Tibial artery (tissue), 4 donors: ENCODE measurements at places on chromosomes 5 and 9.

DNA sequence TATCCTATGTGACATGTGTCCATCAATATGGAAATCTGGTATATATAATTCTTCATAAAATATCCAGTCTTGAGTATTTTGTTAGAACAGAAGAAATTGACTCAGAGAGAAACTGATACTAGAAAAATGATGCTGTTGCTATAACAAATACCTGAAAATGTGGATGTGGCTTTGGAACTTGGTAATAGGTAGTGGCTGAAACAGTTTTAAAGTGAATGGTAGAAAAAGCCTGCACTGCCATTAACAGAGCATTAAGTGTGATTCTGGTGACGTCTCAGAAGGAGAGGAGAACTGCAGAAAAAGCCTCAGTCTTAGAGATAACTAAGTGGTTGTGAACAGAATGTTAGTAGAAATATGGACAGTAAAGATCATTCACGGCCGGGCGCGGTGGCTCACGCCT is 634.9 kb upstream of the ZNF608 start:
- H3K36me3 ChIP-seq: no peaks in the 10 kb centered on the region
- DNase-seq: no peak

GRCh38 chr9:92001244-92001643 is 51.2 kb upstream of the ROR2 start:
- DNase-seq: no peak
- H3K27me3 ChIP-seq: no peaks in the 10 kb centered on the region
- no peak overlapping the region for H3K4me3 ChIP-seq
- no peaks in the 10 kb centered on the region for H3K4me1 ChIP-seq
- no peaks in the 10 kb centered on the region for H3K36me3 ChIP-seq

DNA sequence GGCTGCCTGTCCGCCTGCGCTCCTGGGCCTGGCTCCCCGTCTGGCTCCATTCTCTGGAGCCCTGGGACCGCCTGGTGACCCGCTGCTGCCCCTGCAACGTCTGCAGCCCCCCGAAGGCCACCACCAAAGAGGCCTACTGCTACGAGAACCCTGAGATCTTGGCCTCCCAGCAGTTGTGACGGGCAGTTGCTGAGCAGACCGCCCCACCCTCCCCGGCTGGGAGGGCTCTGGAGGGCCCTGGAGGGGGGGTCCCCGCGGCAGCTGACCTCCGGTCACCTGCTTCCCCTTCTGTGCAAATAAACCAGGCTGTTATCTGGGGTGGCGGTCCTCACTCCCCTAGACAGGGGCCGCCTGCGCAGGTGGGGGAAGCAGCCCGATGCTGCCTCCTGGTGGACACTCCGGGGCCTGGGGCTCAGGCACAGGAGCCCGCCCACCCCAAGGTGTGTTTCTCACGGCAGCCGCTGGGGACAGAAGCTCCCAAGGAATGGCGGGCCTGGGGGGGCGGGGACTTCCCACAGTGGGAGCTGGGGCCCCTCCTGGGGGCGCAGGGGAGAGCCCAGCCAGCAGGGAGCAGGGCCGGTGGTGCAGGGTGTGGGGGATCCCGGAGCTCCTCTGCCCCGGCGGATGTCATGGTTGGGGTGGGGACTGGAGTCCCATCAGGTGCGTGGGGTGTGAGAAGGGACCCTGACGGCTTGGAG is 4.7 kb upstream of the TUBB4B start:
- H3K27ac ChIP-seq: no peak overlapping the region
- H3K4me3 ChIP-seq: no peak overlapping the region
- H3K36me3 ChIP-seq: no peaks in the 10 kb centered on the region
- H3K27me3 ChIP-seq: peaks cover 49% of the 10 kb centered on the region
- peak; percentile 73 for DNase-seq

GRCh38 chr5:140420665-140421361 is 19.2 kb downstream of the ANKHD1 start:
- DNase-seq: no peak
- no peak overlapping the region for H3K27ac ChIP-seq
- no peaks in the 10 kb centered on the region for H3K36me3 ChIP-seq

DNA sequence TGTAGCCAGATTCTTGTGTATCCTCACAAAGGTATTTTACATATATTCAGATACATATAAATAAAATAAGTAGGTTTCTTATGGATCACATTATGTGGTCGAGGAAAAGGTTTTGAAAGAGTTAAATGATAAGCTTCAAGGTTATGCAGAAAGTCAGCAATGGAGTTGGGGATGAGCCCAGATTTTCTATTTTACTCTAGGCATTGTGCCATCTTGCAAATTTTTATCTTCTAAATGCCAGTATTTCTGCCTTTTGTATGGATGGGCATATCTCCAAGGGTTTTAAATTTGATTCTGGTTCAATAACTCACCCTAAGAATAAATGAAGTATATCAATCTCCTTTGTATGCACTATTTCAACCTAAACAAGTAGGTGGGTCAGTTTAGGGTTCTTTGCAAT is 410.7 kb downstream of the DMRTA1 start:
- H3K27me3 ChIP-seq: no peaks in the 10 kb centered on the region
- no peaks in the 10 kb centered on the region for H3K36me3 ChIP-seq
- no peak overlapping the region for H3K27ac ChIP-seq
- no peak for DNase-seq
- no peak overlapping the region for H3K4me3 ChIP-seq
- no peaks in the 10 kb centered on the region for H3K4me1 ChIP-seq

- no peak overlapping the region for H3K27ac ChIP-seq
- H3K36me3 ChIP-seq: peaks cover 20% of the 10 kb centered on the region
- no peaks in the 10 kb centered on the region for H3K27me3 ChIP-seq
- no peak overlapping the region for H3K4me3 ChIP-seq
- no peak for DNase-seq
- H3K4me1 ChIP-seq: no peaks in the 10 kb centered on the region
Observed at GRCh38 chr9:112839331-112839730, 51.3 kb downstream of the SLC46A2 start.

DNA sequence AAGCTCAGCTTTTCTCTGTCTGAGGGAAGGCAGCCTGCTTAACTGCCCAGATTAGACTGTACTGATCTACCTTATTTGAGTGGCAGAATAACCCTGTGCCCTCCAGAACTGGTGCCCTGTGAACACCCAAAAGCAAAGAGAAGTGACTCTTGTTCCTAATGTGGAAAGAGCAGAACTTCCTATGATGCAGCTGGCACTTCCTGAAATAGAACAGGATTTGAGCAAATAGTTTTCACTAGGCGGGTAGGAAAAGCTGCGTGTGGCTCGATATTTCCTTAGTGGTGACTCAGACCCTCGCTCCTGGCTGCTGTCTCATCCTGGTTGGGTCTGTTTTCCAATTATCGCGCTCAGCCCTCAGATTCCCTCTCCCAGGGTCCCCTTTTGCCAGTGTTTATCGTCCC is 89.9 kb downstream of the SH3TC2 start:
- no peaks in the 10 kb centered on the region for H3K36me3 ChIP-seq
- no peaks in the 10 kb centered on the region for H3K27me3 ChIP-seq
- DNase-seq: peak; percentile 83
- H3K4me1 ChIP-seq: no peaks in the 10 kb centered on the region

DNA sequence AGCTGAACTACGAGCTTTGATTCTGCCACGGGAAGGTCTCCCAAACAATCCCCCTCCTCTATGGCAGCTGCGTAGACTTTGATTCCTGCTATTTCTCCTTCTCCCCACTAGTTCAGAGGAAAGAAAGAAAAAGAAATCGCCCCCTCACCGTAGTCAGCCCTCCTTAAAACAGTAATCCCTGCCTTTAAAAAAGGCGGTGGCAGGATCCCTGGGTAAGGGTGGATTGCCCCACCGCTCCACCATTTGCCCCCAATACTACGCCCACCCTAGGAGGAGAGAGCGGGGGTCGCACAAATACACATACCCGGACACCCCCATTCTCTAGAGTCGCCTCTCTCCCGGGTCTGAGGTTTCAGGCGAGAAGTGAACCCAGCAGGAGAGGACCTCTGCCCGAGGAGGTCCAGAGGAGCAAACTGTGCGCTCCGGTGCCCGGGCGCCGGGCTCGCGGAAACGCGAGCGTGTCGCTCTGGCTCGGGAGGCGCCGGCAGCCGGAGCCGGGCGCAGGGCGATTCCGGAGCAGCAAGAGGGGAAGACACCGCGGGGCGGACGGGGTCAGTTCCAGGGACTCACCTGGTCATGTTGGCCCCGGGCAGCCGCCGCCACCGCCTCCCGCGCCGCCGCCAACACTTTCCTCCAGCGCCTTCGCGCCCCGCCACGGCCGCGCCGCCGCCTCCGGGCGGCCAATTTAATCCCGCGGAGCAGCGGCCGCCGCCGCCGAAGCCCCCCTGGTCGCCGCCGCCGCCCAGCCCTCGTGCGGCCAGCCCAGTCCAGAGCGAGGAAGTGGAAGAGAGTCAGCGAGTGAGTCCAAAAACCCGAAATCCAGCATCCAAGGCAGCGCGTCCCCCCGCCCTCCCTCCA is 1057.7 kb upstream of the DMAC1 start:
- DNase-seq: peak; percentile 67
- peaks cover 28% of the 10 kb centered on the region for H3K4me1 ChIP-seq
- no peaks in the 10 kb centered on the region for H3K27me3 ChIP-seq
- peak overlapping the region; percentile 70 for H3K4me3 ChIP-seq
- H3K27ac ChIP-seq: peak overlapping the region; percentile 41
- H3K36me3 ChIP-seq: no peaks in the 10 kb centered on the region

DNA sequence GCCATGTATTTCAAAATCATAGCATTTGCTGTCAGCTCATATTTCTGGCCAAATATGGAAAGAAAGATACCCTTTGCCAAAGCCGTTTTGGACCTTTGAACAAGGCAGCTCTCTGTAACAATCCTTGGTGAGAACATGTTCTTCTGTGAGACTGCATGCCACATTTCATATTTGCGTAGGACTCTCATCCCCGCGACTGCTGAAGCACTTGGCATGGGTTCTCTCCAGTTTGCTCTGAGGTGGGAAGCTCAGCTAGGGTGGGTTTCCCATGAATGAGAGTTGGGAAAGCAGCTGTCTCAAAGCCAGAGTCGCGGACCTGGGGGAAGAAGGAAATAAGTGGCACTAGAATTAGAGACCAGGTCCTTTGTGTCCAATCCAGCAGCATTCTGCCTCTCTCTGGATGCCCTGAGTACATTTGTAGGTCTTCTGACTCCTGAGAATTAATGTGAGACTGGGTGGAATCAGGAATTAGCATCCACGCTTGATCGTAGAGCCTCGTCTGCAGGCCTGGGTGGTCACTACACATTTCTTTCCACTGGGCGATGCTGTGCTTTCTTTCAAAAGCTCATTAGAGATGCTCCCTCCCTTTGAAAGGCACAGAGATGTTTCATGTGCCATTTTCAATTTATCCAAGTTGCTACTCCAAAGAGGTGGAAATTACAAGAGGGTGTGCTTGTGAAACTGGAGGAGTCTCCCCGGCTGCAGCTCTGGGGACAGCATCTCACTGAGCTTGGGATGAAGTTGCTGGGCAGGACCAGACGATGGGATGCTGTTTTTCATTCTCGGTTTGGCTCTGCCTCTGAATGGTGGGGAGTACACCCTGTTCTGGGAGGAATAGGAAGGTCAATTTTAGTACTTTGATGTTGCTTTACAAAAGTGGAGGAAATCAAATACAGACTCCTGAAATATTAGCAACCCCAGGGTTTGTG is 197.2 kb downstream of the GADD45G start:
- no peaks in the 10 kb centered on the region for H3K36me3 ChIP-seq
- peak overlapping the region; percentile 69 for H3K27ac ChIP-seq
- DNase-seq: peak; percentile 68

DNA sequence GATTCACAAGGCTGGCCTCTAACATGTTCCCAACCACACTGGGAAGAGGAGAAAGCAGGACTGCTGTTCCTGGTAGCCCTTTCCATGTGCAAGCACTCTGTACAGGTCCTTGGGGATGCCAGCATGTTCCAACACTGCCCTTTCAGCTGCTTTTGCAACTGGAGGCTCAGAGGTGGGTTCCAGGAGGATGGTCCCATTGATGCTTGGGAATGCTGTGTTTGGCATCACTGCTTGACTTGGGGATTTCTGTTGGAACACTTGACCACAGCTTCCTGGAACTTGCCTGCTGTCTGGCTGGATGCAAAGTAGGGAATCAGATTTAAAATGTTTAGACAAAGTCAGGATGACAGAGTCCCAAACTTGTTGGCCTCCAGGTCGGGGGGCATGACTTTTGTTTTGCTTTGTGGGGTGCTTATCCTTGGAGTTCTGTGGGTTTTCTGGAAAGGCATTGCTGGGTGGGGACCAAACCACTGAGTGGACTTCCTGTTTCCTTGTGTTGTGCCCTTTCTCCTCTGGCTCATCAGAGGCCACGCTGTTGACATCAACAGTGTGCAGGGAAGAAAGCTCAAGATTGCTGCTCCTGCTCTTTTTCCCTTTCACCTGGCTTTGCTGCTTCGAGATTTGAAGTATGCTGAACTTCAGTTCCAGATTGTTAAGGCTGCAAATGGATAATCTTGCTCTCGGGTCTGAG is 148.5 kb upstream of the RPS23 start:
- H3K4me1 ChIP-seq: no peaks in the 10 kb centered on the region
- H3K4me3 ChIP-seq: no peak overlapping the region
- H3K27me3 ChIP-seq: no peaks in the 10 kb centered on the region

- no peaks in the 10 kb centered on the region for H3K27me3 ChIP-seq
- no peak overlapping the region for H3K4me3 ChIP-seq
- peak; percentile 48 for DNase-seq
- H3K36me3 ChIP-seq: no peaks in the 10 kb centered on the region
- peaks cover 1% of the 10 kb centered on the region for H3K4me1 ChIP-seq
Observed at GRCh38 chr9:35651956-35652828, 1.5 kb upstream of the SIT1 start.

DNA sequence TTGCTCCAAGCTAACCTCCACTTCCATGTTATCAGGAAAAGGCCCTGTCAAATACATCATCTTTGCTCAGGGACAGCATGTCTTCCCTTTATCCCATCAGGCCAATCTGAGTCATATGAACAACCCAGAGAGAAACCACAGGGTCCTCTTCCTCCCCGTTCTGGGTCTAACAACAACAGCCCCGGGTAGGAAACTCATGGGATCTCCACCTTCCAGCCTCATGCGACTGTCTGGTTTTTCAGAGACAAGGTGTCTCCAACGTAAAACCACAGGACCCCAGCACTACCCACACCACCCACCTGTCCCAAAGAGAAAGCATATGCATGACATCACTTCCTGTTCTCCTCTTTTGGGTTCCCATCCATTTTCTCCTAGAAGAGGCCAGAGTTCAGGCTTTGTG is 217.9 kb downstream of the ENC1 start:
- DNase-seq: no peak
- H3K27me3 ChIP-seq: no peaks in the 10 kb centered on the region
- no peaks in the 10 kb centered on the region for H3K4me1 ChIP-seq
- H3K27ac ChIP-seq: no peak overlapping the region

DNA sequence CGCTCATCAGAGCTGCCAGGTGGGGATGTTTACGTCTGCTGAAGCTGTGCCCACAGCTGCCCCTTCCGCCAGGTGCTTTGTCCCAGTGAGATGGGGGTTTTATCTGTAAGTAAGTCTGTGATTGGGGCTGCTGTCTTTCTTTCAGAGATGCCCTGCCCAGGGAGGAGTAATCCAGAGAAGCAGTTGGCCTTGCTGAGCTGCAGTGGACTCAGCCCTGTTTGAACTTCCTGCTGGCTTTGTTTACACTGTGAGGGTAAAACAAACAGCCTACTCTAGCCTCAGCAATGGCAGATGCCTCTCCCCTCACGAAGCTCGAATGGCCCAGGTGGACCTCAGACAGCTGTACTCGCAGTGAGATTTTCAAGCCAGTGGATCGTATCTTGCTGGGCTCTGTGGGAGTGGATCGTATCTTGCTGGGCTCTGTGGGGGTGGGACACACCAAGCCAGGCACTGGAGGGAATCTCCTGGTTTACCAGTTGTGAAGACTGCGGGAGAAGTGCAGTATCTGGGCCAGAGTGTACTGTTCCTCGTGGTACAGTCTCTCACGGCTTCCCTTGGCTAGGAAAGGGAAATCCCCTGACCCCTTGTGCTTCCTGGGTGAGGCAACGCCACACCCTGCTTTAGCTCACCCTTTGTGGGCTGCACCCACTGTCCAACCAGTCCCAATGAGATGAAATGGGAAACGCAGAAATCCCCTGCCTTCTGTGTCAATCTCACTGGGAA is 530.1 kb upstream of the DMAC1 start:
- no peaks in the 10 kb centered on the region for H3K36me3 ChIP-seq
- H3K4me1 ChIP-seq: no peaks in the 10 kb centered on the region
- no peaks in the 10 kb centered on the region for H3K27me3 ChIP-seq
- H3K27ac ChIP-seq: no peak overlapping the region
